ENCODE measurements at places on chromosomes 1 and 21. TPM values are rescaled to one million over a fixed set of nuclear protein-coding genes. Genes with fewer than 3 reads are reported as not detected.

Gene C8A
- not detected for total RNA-seq

Gene TMEM82
- total RNA-seq, result not detected

Gene CELA3A
- not detected for total RNA-seq

Gene MMP23B
- 2.3 TPM for total RNA-seq

Gene PERM1
- not detected for total RNA-seq

Gene LRRC71
- total RNA-seq, result not detected

Gene A3GALT2
- not detected for total RNA-seq

- no peak for DNase-seq
- peaks cover 6% of the 10 kb centered on the region for H3K4me1 ChIP-seq
- H3K36me3 ChIP-seq, result no peaks in the 10 kb centered on the region
- no peak overlapping the region for H3K4me3 ChIP-seq
Observed at GRCh38 chr1:114111731-114112641, 41.7 kb downstream of the SYT6 start.

- H3K36me3 ChIP-seq, result no peaks in the 10 kb centered on the region
- no peak for DNase-seq
- H3K27me3 ChIP-seq, result peaks cover 15% of the 10 kb centered on the region
- no peak overlapping the region for H3K27ac ChIP-seq
Observed at GRCh38 chr1:244226435-244226834, 175.4 kb downstream of the ZBTB18 start.

DNA sequence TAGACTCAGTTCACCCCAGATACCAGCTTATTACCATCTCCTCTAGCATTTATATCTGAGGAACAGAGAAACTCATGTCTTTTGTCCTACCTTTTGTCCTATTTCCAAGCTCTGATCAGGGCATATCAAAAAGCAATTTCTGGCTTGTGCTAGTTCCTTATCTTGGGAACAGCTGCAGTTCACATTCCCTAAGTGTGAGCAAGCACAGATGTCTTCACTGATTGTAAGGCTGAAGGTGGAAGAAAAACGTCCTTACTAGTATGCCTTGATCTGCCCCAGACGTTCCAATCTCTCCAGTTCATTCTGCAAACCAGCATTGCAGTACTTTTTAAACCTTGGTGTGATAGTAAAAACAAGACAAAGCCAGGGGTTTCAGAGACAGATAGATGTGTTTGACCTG lies 139.8 kb downstream of the NCAM2 start:
- H3K4me3 ChIP-seq, result no peak overlapping the region
- H3K27me3 ChIP-seq, result no peaks in the 10 kb centered on the region
- H3K27ac ChIP-seq, result no peak overlapping the region
- no peaks in the 10 kb centered on the region for H3K4me1 ChIP-seq
- DNase-seq, result no peak

GRCh38 chr1:24535778-24536177 lies 20.1 kb upstream of the NCMAP start:
- no peak for DNase-seq
- H3K4me1 ChIP-seq, result peaks cover 79% of the 10 kb centered on the region
- H3K27ac ChIP-seq, result peak overlapping the region; percentile 99
- H3K36me3 ChIP-seq, result peaks cover 69% of the 10 kb centered on the region
- H3K27me3 ChIP-seq, result no peaks in the 10 kb centered on the region

DNA sequence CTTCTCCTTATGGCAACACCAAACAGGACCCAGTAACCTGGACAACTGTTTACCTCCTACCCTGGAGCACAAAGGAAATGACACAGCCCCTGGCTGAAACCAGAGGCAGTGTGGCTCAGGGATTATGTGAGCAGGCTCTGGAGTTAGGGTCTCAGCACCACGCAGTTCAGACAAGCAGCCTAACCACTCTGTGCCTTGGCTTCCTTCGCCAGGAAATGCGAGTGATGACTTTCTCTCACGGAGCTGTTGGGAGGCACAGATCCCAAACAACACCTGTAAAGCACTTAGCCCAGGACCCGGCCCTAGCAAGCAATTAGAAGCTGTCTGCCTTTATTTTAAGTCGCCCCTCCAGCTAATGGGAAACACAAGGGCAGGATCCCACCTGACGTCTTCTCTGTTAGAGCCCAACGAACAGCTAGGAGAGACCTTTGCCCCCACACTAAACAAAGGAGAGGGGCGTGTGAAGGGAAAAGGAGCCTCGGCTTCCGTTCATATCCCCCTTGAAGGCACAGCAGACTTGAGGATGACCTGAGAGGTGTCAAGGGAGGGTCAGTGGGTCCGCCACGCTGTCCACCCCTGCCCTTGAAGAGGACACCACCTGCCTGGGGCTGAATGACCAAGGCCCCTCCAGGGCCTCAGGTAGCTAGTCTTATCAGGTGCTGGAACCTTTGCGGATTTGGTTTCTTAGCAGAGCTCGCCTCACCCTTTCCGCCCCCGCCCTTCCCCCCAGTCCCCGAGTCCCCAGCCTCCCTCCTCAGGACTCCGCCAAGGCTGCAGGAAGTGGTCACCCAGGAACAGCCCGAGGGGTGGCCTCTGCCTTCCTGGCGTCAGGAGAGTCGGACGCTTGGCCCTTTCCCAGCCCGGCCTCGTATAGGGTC lies 860 bp downstream of the TMEM63A start:
- peaks cover 50% of the 10 kb centered on the region for H3K4me1 ChIP-seq
- peak overlapping the region; percentile 86 for H3K4me3 ChIP-seq
- peaks cover 5% of the 10 kb centered on the region for H3K36me3 ChIP-seq
- no peaks in the 10 kb centered on the region for H3K27me3 ChIP-seq
- DNase-seq, result peak; percentile 50
- H3K27ac ChIP-seq, result peak overlapping the region; percentile 87

GRCh38 chr1:9820521-9820920 lies 3.2 kb downstream of the CLSTN1 start:
- peaks cover 1% of the 10 kb centered on the region for H3K36me3 ChIP-seq
- DNase-seq, result no peak
- no peak overlapping the region for H3K4me3 ChIP-seq
- H3K4me1 ChIP-seq, result peaks cover 34% of the 10 kb centered on the region

GRCh38 chr1:1090424-1091343 lies 16.6 kb upstream of the RNF223 start:
- no peaks in the 10 kb centered on the region for H3K27me3 ChIP-seq
- peaks cover 5% of the 10 kb centered on the region for H3K4me1 ChIP-seq
- H3K4me3 ChIP-seq, result no peak overlapping the region
- H3K27ac ChIP-seq, result no peak overlapping the region
- peaks cover 17% of the 10 kb centered on the region for H3K36me3 ChIP-seq

GRCh38 chr1:69421286-69421685 lies 146.4 kb upstream of the LRRC7 start:
- no peak for DNase-seq
- H3K36me3 ChIP-seq, result no peaks in the 10 kb centered on the region
- H3K4me3 ChIP-seq, result no peak overlapping the region

DNA sequence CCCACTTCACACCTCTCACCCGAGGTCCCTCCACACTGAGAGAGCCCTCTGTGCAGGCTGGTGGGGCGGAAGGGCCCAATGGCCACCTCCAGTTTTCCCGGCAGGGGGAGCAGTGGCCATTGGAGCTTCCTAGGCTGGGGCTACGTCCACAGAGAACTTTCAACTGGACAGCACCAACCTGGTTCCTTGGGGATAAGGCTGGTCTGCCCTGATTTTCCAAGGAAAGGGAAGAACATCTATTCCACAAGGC lies 20.3 kb upstream of the LAPTM5 start:
- DNase-seq, result no peak
- H3K4me1 ChIP-seq, result peaks cover 22% of the 10 kb centered on the region
- no peaks in the 10 kb centered on the region for H3K27me3 ChIP-seq
- no peaks in the 10 kb centered on the region for H3K36me3 ChIP-seq
- no peak overlapping the region for H3K27ac ChIP-seq
- H3K4me3 ChIP-seq, result no peak overlapping the region

- no peak overlapping the region for H3K4me3 ChIP-seq
- H3K27ac ChIP-seq, result no peak overlapping the region
- peaks cover 13% of the 10 kb centered on the region for H3K27me3 ChIP-seq
- H3K4me1 ChIP-seq, result no peaks in the 10 kb centered on the region
- no peaks in the 10 kb centered on the region for H3K36me3 ChIP-seq
Observed at GRCh38 chr1:94855307-94855700, 35.1 kb downstream of the SLC44A3 start.

- H3K27me3 ChIP-seq, result peaks cover 7% of the 10 kb centered on the region
- no peaks in the 10 kb centered on the region for H3K36me3 ChIP-seq
- DNase-seq, result no peak
Observed at GRCh38 chr1:53112861-53113260, 29.6 kb downstream of the SLC1A7 start.

GRCh38 chr1:96565546-96565945 lies 156.0 kb upstream of the PTBP2 start:
- H3K4me1 ChIP-seq, result no peaks in the 10 kb centered on the region
- no peak overlapping the region for H3K4me3 ChIP-seq
- DNase-seq, result no peak
- H3K27me3 ChIP-seq, result peaks cover 5% of the 10 kb centered on the region
- H3K27ac ChIP-seq, result no peak overlapping the region
